ENCODE measurements at places on chromosomes 2 and 18.

DNA sequence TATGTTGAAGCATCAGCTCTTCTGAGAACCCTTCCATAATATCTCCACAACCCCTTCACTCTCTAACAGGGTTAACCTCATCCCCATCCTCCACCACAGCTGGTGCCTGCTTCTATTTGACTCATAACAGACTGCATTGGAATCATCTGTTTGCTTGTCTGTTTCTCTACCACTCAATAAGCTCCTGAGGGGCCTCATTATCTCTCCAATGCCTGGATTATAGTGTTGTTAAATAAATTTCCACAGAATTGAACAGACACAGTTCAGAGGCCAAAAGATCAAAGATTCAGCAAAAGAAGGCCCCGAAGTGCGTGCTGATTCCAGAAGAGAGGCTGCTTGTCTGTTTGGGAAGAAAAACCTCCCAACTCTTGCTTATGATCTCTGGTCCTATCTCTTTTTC, 33.7 kb upstream of the FAM98A start:
- DNase-seq, result no peak

- no peak for DNase-seq
These were observed 89.9 kb downstream of the ACSL3 start for GRCh38 chr2:222950638-222951285.

- no peak for DNase-seq
These were observed 241.3 kb downstream of the RBM43 start for GRCh38 chr2:151020411-151020810.

- DNase-seq, result no peak
These were observed 41.6 kb downstream of the LPIN1 start for GRCh38 chr2:11787991-11788390.

DNA sequence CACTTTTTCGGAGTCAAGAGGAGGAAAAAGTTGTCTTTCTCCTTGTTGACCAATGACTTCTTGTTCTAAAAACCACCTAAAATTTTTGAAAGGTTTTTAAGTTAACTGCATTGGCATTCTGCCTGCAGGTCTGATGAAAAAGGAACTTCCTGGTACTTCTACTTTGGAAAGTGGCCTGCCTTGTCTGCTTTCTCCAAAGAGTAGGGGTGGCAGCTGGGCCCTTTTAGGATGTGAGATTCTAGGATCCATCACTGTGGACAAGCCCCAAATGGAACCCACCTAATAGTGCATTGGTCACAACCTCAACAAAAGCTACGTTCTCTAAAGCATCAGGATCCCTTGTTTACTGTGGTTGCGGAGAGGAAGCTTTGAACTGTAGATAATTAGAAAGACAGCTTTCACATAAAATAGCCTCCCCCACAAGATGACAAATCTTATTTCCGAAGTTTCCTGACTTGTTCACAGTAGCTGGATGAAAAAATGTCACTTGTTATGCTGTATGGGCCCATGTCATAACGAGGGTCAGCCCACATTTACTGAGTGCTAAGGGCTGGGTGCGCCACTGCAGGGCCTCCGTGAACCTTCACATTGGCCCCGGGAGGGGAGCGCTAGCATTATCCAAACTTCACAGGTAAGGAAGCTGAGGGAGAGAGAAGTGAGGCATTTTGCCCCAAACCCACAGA, 17.4 kb downstream of the ASPRV1 start:
- DNase-seq, result no peak

DNA sequence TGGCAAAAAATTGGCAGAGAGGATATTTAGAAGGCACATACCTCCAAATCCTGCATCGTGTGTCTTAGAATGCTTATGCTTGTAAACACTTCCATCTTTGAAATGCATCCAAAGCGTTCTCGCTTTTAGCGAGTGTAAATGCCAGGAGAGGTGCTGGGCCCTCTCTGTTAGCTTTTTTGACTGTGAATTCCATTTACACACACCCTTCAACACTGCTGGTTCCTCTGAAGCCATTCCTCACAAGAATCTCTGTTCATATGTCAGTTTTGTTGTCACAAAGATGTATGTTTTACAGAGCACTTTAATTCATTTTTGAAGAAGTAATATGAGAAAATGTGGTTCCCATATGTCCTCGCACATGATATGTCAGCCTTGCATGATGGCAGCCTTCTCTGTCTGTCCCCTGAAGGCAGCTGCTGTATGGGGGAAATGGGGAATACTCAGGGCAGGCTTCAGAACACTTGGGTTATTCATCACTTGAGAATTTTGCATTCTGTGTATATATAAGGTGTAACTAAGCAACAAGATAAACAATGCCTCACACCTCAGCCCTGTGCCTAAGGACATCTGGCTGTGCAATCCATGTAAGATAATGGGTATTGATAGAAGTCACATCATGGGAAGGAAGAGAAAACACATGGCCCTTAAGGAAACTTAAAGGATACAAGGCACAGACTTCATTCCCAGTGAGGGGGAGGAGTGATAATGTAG, 52.3 kb downstream of the RAB27B start:
- no peak for DNase-seq

DNA sequence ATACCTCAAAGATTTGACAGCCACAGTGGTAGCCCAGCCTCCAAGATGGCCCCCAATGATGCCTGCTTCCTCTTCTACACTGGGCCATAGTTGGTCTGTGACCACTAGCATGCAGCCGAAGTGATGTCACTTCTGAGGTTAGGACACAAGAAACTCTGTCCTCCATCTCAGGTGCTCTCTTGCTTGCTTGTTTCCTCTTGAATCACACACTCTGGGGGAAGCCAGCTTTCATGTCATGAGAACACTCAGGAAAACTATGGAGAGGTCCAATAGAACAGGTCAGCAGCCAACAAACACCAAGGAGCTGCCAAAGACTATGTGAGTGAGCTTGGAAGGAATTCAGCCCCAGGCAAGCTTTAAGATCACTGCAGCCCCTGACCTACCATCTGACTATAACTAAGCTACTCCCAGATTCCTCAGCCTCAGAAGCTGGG, 3.3 kb upstream of the ADAM17 start:
- no peak for DNase-seq

DNA sequence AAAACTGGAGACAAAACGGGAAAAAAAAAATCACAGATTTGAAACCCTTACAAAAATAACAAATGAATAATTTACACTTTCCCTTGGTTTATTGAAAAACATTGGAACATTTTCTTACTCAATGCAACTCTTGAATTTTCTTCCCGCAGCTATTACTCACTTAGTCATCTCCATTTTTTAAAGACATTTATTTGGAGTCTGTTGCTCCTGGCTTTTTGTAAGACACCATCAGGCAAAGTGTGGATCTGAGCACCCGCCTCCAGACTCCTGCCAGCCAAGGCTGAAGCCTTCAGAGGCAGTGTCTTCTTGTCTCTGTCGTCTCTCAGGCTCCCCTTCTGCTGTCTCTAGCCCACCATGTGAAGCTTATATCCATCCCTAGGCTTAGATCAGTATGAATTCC, 46.2 kb downstream of the TRIB2 start:
- DNase-seq, result no peak

DNA sequence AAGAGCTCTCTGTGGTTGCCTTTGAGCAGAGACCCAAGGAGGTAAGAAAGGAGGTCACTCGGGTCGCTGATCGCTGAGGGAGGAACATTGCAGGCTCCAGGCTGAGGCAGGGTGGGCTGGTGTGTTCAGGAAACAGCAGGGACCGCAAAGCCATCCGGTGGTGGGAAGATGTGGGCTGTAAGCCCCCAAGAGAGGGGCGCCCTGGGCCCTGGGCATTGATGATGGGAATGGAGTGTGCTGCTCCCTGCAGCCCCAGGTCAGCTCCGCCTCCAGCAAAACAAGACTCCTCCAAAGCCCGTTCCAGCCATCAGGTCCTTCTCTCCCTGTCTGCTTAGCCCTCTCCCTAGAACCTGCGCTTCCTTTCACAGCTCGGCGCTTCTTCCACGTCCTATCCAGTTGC, 229.7 kb downstream of the KLHL29 start:
- DNase-seq, result no peak

- DNase-seq, result no peak
These were observed 63.3 kb downstream of the SUCLG1 start for GRCh38 chr2:84395820-84396219.

GRCh38 chr2:42195559-42195958, 26.4 kb downstream of the EML4 start:
- no peak for DNase-seq

Data from CD4-positive, alpha-beta T cell treated with Interleukin-12 subunit alpha and Interleukin-12 subunit beta, for 1 hour (primary cell).